Fibroblast of pulmonary artery (primary cell): ENCODE measurements at places on chromosomes 5 and 9.

DNA sequence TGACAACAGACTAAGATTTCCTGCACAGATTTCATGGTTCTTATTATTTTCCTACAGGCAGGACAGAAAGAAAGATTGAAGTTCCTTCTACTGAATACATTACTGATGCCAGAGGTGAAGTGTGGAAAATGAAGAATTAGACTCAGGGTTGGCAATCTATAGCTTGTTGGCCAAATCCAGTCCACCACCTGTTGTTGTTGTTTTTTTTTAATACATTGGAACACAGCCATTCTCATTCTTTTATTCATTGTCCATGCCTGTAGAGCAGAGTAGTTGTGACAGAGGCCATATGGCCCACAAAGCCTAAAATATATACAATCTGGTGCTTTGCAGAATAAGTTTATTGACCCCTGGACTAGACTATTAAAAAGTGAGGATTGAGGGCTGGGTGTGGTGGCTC, 5.8 kb upstream of the PLPPR1 start:
- no peak for DNase-seq

DNA sequence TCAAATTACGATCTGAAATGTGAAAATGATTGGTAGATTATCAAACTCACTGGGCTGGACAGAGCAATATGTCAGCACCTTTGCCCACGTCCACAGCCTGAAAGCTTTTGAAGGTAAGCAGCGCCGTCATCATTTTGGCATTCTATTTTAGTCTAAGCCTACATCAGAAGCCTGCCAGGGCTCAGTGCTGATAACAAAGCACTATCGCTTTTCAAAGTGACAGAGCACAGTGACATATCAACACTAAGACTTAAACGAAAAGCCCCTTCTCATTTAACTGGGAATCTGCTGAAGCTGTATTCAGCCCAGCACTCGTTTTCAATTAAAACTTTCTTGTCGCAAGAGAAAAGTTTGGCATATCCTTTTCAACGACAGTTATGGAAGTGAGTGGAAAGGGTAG, 1076.3 kb downstream of the PTPRD start:
- DNase-seq, result no peak

DNA sequence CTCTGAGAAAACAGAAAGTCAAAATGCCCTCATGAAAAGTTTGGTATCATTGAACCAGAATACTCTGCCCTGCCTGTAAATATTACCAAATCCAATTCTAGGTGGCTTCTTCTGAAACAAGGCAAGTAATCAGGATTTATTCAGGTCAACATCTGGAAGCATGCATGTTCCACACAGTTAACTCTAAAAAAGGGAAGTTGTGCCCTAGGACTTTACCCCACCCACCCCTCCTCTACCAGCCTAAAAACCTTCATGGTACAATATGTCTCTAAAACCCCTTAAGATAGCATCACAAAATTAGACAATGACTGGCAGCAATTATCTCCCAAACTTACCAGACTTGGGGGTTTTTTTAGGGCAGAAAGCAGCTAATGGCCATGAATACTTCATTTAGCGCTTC, 414.8 kb upstream of the SLC30A5 start:
- DNase-seq, result no peak

- DNase-seq, result no peak
Observed at GRCh38 chr5:73967347-73967746, 341.4 kb downstream of the ARHGEF28 start.

DNA sequence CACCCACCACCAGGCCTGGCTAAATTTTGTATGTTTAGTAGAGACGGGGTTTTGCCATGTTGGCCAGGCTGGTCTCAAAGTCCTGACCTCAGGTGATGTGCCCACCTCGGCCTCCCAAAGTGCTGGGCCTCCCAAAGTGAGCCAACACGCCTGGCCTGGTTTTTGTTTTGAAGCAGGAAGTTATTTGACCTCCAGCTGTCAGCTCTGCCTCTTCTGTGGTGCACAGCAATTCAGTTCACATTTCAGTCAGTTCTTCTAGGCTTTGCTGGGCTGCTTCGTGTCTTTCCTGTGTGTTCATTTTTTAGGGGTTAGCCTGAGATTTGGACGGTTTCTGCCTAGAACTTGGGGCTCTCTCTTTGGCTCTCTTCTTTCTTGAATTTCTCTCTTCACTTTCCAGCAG, 8.9 kb downstream of the LCN1 start:
- DNase-seq, result no peak
